ENCODE measurements at places on chromosomes 12 and 14. TPM values are rescaled to one million over a fixed set of nuclear protein-coding genes. Genes with fewer than 3 reads are reported as not detected.

ACOT4 gene
- 0.35 TPM for total RNA-seq

SPTLC2 gene
- total RNA-seq = 25.2 TPM

FICD gene
- 6.6 TPM for total RNA-seq

PLEKHG7 gene
- total RNA-seq = not detected

ISM2 gene
- 1.3 TPM for total RNA-seq

ALG10 gene
- total RNA-seq = 3.6 TPM

TGM1 gene
- total RNA-seq = 0.95 TPM

GRCh38 chr12:121804417-121805111, 755 bp downstream of the SETD1B start:
- no peak for DNase-seq

GRCh38 chr12:15184484-15184883, 36.7 kb downstream of the RERG start:
- DNase-seq = no peak

DNA sequence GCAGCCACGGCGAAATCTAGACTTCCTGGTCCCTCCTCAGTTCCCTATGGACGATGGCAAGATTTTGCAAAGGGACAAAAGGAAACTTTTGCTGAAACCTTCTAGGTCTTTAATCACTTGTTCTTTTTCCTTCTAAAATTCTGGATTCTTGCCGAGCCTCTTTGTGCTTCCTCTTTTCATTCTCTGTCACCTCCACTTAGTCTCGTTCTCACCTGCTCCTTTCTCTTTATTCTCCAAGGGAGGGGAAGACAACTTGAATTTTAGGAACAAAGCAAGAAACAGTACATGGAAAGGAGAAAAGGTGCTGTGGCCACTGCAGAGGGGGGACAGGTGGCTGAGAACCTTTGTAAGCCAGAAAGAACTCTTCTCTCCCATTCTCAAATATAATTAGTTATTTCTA, 194.8 kb downstream of the CACNA1C start:
- DNase-seq = no peak

- DNase-seq = no peak
These were observed 16.6 kb upstream of the RND1 start for GRCh38 chr12:48882315-48882687.

DNA sequence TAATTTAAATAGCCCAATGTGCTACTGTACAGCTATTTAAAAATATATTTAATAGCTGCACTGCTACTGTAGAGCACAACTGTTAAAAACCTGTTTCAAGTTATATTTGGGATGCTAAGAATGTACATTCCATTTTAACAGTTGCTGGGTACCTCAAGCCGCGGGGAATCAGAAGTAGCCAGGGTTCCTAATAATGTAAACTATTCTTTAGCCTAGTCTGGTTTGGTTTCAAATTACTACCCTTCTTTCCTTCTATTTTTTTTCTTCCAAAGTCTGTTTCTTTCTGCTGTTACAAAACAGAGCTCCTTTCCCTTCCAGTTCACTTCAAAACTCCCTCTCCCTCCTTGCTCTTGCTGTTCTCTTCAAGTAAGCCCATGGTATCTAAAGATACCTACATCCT, 21.3 kb downstream of the SCAF11 start:
- no peak for DNase-seq

DNA sequence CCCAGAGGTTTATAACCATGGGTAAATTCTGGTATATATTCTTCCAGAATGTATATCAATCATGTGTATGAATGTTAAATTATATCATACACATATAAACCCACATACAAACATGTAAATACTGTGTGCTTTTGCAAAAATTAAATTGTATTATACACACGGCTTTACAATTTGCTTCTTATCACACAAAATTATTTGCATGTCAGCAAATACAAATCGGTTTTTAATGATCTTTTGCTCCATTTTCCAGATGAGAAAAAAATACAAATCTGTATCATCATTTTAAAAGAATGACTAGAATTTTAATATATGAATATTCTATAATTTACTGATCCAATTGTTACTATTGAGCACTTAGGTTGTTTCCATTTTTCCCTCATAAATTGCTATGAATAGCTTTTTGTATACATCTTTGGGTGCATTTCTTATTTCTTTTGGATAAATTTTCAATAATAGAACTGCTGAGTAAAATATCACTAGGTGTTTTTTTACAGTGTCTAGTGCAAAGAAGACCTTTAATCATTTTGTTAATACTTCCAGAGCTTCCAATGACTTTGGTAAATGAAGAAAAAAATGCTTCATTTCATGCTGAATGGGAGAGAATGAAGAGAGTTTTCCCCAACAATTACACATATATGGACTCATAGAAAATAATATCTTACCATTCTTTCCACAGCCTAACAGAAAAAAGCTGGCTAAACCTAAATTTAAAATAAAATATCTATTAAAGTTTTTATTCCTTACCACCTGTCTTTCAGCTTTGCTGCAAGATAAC, 3.5 kb downstream of the LYZ start:
- no peak for DNase-seq

DNA sequence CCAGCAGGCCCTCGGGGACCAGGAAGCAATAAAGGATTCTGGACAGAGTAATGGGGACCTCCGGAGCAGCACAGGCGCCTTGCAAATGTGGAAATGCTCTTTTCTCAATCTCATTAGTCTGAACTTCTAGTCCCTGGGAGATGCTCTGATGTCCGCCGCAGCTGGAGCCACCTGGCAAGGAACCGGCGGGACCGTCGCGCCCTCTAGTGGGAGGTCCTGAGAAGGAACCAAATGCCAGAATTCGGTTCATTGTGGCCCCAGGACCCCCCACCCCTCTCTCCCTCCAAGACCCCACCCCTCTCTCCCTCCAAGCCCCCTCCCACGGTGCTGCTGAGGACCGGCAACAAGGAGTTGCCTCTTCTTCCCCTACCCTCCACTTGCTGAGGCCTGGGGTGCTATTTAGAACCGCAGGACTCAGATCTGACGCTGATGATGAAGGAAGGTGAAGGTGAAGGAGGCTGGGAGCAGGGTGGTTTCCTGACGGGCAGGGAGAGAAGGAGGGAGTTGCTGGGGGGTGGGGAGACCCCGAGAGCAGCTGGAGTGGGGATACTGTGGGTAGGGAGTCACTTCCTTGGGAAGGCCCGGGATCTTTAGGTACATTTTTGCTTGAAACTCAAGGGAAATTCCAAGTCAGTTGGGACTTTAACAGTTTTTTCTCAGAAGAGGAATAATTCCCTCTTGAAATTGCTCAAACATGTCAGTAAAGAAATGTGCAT, 42.5 kb downstream of the SMIM41 start:
- DNase-seq = peak; percentile 62

GRCh38 chr12:82461393-82461792, 103.1 kb downstream of the METTL25 start:
- DNase-seq = no peak

DNA sequence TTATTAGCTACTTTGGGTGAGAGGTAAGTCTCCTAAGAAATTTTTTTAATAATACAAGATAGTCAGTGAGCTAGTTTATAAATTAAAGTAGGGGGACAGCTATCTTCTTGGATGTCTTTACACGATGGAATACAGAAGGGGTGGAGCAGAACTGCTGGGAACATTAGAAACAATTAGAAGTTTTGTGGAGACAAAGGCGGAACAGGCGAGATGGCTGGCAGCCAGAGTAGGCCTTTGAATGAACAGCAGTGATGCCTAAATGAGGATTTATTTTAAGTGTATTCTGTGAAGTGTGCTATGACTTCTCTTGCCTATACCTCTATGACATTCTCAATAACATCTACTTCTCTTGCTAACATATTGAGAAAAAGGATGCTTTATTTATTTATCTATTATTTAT, 1345.3 kb upstream of the SEL1L start:
- DNase-seq = no peak

- no peak for DNase-seq
These were observed 187.7 kb upstream of the TMTC1 start for GRCh38 chr12:29971446-29971845.

DNA sequence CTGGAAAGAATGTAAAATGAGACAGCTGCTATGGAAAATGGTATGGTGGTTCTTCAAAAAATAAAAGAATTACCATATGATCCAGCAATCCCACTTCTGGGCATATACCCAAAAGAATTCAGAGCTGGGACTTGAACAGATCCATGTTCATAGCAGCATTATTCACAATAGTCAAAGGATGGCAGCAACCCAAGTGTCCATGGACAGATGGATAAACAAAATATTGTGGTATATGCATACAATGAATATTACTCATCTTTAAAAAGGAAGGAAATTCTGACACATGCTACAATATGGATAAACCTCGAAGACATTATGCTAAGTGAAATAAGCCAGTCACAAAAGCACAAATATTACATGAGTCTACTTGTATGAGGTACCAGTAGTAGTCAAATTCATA, 9.1 kb downstream of the RAB2B start:
- DNase-seq = no peak

DNA sequence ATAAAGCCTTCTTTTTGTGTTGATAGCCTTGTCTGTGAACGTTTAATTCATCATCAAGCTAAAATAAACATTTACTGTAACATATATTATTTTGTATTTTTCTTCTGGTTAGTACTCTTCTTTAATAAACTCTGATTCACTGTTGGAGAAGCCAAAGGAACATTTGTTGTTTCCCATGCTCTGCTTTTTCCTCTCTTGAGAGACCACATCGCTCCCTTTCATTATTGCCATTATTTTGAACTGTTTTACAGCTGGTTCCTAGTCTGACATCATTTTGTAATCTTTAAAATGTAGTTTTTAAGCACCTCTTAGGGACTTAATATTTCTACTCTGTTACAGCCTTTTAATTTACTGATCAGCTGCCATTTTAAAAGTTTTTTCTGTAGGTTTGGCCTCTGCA, 301.8 kb downstream of the NPAS3 start:
- DNase-seq = no peak

DNA sequence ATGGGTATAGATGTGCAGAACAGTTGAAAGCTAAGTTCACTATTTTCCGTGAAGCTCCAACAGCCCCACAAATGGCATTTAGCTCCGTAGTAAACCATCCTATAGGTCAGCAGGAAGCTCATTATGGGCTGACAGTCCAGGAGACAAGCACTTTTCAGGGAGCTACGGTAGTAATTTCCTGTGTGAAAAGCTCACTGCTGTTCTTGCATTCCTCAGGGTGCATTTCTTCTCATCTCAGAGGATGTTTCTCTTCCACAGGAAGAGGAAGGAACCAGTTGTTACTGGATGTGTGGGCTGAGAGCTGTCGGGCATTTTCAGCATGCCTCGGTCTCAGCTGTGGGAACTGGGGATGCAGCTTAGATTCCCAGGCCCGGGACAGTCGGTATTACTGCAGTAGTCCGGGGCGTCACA, 72.8 kb downstream of the GALNT4 start:
- peak; percentile 54 for DNase-seq

- DNase-seq = no peak
These were observed 74.6 kb upstream of the EEA1 start for GRCh38 chr12:93003531-93004239.

All from heart left ventricle (tissue), 16 donors.